ENCODE measurements at places on chromosomes 7 and 10.

DNA sequence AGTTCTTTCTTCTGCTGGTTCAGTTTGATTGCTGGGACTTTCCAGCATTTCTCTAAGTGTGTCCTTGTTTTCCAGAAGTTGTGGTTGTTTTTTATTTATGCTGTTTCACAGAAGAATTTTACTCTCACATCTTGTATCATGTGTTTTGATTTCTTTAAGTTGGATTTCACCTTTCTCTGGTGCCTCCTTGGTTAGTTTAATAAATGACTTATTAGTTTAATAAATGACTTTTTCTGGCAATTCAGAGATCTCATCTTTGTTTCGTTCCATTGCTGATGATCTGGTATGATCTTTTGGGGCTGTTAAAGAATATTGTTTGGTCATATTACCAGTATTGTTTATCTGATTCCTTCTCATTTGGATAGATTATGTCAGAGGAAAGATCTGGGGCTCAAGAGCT is 59.8 kb upstream of the CYP2C9 start:
- no peak for DNase-seq

GRCh38 chr10:49167425-49168170 is 20.6 kb downstream of the TMEM273 start:
- DNase-seq = no peak

- peak; percentile 91 for DNase-seq
Observed at GRCh38 chr7:139133335-139134139, 24.0 kb upstream of the ZC3HAV1 start.

DNA sequence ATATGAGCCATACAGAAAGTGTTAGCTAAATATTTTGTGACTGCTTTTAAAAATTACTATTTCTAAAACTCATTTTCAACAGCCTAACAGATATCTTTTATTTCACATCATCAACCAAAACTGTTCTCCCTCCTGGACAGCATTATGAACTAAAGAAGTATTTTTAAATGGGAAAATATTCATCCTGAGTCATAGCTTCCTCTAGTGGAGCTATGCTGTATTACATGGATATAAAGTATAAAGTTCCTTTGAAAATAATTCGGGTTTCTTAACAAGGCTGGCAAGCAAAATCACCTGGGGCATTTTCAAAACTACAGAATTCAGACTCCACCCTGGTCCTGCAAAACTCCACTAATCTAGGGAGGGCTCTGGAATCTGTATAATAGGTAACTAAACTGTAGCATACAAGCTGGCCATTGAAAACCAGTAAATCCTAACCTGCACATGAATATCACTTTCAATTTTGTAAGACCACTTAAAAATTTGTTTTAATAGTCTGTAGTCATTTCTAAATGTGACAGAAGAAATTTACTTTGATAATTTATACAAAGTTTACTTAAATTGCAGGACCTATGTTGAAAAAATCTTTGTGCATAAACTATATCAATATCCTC is 53.5 kb downstream of the SCIN start:
- DNase-seq = no peak

DNA sequence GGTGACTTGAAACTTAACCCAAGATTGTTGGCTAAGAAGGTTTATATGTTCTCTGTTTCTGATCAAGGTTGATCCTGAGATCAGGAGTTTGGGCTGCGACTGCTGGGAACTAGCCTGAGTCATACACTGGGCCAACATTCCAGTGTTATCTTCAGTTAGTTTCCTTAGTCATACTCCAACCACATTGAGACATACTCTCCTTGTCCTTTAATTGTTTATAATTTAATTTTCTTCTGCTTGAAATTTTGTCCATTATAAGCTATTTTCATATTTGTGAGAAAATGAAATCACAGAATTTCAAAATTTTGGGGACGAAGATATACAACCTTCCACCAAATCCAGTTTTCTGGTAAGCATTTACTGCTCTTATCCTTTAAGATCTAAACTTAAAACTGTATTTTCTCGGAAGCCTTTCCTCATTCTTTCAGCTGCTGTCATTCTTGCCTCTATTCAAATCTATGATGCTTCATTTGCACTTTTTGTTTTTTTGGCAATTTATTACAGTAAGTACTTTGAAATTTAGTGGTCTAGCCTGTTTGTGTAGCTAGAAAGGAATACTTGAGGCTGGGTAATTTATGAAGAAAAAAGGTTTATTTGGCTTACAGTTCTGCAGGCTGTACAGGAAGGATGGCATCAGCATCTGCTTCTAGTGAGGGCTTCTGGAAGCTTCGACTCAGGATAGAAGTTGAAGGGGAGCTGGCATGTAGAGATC is 63.4 kb upstream of the POT1 start:
- DNase-seq = no peak

DNA sequence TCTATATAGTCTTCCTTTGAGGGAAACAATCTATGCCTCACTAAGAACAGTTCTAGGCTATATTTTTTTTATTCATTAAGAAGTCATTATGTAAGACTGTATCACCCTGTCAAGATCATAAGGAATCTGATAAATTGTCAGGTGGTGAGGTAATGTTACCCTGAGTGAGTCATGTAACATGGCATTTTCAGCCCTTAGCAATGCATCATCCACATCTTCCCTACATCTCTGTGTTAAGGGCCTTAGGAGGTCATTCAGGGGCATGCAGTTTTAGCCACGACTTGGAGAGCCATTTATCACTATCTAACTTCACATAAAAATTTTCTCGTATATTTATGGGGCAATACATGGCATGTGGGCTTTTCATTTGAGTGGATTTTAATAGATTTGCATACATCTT is 924.5 kb upstream of the MBL2 start:
- no peak for DNase-seq

DNA sequence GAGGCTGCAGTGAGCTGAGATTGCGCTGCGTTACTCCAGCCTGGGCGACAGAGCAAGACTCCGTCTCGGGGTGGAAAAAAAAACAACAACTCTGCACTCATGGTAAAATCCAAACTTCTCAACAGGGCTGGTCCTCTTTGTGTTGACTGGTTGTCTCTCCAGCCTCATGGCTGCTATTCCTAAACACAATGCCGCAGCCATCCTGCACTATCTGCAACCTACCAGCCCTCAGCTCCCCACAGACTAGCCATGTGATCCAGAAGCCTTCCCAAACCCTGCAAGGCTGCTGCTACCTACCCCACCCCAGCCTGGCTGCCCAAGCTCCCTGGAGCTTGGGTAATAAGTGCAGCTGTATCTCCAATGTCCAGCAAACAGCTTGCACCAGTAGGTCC is 11.7 kb downstream of the ZYX start:
- peak; percentile 14 for DNase-seq

- peak; percentile 64 for DNase-seq
Observed at GRCh38 chr10:71729161-71729636, 9.6 kb upstream of the C10orf105 start.

DNA sequence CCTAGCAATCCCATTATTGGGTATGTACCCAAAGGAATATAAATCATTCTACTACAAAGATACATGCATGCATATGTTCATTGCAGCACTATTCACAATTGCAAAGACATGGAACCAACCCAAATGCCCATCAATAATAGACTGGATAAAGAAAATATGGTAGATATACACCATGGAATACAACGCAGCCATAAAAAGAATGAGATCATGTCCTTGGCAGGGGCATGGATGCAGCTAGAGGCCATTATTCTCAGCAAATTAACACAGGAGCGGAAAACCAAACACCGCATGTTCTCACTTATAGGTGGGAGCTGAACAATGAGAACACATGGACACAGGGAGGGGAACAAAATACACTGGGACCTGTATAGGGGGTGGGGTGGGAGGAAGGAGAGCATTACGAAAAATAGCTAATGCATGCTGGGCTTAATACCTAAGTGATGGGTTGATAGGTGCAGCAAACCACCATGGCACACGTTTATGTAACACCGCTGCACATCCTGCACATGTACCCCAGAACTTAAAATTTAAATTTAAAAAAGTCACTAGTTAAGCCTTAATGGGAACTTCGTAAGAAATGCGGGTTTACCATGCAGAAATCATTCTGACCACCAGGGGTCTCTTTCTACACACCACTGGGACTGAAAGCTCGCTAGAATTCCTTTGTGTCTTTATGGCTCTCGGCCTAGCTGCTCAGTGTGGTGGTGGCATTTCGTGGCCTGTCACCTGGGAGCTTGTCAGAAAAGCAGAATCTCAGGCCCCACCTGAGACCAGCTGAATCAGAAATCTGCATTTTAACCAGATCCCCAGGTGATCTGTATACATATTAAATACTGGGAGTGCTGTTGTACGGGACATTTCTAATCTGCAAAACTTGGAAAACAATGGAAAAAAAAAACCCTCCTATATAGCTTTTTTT is 9.5 kb downstream of the ANKRD1 start:
- DNase-seq = peak; percentile 39

- DNase-seq = no peak
Observed at GRCh38 chr10:99973190-99973589, 36.6 kb downstream of the DNMBP start.

DNA sequence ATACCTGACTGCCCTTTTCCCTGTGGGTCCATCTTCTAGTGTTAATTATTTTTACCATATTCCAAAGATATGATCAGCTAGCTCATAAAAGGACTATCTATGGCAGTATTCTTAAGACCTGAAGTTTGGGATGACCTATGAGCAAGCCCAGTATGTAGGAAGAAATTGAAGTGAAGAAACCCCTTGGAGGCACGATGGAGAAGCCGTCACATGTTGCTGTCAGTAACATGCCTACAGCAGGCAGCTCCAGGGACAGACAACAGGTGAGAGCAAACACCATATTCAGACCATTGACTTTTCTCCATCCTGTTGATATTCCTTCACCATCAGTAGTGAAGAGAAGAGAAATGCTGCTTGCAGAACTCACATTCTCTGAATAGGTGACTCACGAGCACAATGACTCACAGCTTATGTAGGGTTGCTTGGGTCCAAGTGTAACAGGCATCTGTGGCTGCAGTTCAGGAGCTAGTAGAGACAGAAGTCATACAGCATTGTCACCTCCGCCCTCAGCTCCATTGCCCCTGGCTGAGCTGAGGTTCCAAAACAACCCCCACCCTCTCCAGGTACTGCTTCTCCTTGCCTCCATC is 8.4 kb upstream of the LYZL2 start:
- DNase-seq = no peak

GRCh38 chr10:113823389-113823788 is 30.5 kb downstream of the DCLRE1A start:
- DNase-seq = no peak

DNA sequence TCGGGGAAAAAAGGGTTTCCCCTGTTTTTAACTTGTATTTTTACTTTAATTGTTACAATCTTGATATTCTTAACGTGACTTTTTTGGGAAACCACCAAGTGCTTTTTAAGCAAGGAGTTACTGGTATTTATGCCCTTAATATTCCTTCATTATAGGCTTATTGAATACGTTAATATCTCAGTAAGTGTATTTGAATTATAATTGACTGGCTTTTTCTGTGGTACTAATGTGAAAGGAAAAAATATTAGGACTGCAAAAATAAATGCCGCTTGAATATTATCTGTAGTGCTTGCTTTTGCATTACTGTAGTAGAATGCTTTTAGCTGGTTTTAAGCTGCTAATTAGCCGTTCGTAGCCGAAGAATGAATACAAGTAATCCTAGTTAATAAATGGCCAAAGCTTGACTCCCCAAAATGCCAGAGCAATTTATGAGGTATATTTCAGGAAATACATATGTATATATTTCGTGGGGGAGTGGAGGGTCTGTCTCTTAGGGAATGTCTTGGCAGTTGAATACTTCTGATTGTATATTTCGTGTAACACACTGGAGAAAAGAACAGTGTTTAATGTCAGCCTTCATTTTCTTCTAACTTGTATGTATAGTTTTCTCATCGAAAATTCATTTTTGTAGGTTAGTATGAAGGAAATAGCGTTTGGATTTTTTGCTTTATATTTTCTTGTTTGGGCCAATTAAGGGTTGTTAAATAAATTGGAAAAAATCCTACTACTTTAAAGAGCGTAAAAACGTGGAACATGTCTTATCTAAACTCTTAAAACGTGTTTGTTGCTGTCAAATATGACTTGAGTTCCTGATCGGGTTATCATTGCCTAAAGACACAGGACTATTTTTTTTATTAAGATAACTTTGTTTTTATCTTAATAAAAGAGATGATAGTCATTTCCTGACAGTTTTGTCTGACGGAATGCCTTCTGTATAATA is 1.5 kb downstream of the PDCD4 start:
- no peak for DNase-seq

GRCh38 chr10:78009662-78010061 is 19.7 kb downstream of the POLR3A start:
- no peak for DNase-seq
